ENCODE measurements at places on chromosomes 16 and 17.

GRCh38 chr16:441447-441846 lies 16.0 kb downstream of the RAB11FIP3 start:
- H3K36me3 ChIP-seq = no peaks in the 10 kb centered on the region
- H3K4me1 ChIP-seq = no peaks in the 10 kb centered on the region
- H3K27ac ChIP-seq = no peak overlapping the region
- DNase-seq = no peak

DNA sequence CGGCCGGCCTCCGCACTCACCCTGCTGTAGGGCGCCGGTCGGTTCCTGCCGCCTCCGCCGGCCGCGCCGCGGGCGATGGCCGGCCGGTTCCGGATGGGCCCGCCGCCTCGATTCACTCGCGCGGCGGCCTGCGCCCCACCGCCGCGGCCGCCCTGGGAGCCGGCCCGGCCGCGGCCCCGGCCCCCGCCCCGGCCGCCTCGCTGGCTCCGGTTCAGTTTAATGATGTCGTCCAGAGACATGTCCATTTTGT lies 158 bp downstream of the ALYREF start:
- H3K27me3 ChIP-seq = no peaks in the 10 kb centered on the region
- peaks cover 27% of the 10 kb centered on the region for H3K4me1 ChIP-seq
- peak overlapping the region; percentile 96 for H3K27ac ChIP-seq
- DNase-seq = no peak

DNA sequence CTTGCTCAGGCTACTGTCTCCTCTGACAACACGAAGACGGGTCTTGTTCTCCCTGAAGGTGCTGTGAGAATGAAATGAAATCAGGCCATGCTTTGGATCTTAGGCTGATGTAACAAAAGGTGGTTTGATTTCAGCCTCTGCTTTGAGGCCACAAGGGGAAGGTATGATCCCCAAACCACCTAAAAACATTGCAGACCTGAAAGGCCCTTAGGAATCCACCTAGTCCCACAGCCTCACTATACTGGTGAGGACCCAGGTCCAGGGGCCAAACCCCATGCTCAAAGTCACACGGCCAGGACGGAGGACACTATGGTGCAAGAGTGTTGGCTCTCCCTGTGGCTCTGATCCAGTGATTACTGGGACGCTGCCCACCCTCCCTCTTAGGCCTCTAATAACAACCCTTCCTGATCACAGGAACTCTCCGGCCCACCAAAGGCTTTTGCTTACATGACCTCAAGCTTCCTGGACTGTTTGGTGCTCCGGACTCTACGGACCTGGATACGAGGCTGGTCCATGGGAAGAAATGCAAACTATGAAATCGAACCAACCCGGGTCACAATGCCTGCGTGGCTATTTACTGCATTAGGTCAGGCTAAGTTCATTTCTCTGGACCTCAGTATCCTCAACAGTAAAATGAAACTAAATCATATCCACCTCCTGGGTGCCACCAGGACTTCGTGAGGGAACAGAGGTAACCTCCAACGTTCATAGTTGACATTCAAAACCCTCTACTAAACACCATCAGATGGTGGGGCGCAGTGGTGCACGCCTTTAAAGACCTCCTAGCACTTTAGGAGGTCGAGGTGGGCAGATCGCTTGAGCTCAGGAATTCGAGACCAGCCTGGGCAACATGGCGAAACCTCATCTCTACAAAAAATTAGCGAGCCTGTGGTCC lies 1.5 kb downstream of the TRIM25 start:
- no peaks in the 10 kb centered on the region for H3K27me3 ChIP-seq
- no peak overlapping the region for H3K27ac ChIP-seq
- DNase-seq = peak; percentile 36
- H3K4me3 ChIP-seq = peak overlapping the region; percentile 81
- H3K4me1 ChIP-seq = peaks cover 37% of the 10 kb centered on the region
- H3K36me3 ChIP-seq = peaks cover 13% of the 10 kb centered on the region

- H3K4me3 ChIP-seq = no peak overlapping the region
- H3K27ac ChIP-seq = no peak overlapping the region
- H3K27me3 ChIP-seq = no peaks in the 10 kb centered on the region
- H3K4me1 ChIP-seq = peaks cover 19% of the 10 kb centered on the region
- no peak for DNase-seq
- H3K36me3 ChIP-seq = no peaks in the 10 kb centered on the region
Measured at GRCh38 chr17:1707107-1707506, 3.1 kb downstream of the TLCD2 start.

DNA sequence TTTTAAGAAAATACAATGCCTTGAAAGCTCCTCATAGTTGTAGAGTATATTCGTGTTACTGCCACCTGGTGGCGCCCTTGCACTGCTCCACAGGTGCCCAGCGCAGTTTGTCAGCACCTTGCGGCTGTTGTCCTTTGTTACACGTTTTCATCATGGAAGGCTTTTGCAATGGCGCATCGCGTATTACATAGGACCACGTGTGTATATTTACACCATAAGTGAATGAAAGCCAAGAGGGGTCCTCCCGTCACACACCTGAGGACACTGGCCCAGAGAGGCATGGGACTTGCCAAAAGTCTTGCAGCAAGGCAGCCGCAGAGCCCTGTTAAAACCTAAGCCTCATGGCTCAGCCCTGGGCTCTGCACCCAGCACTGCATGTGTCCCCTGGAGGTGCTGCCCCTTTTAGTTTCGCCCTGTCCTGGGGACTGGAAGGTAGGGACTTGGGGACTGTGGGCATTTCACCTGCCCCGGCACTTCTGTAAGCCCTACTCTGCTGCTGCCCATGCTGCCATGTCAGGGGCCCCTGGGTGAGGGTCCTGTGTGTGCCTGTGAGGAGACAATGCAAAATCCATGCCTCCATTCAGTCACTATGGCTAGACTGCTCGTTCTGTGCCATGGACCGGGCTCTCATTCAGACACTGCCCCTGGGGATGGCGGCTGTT lies 24.3 kb downstream of the POLR3E start:
- no peak overlapping the region for H3K4me3 ChIP-seq
- peak; percentile 50 for DNase-seq
- peaks cover 4% of the 10 kb centered on the region for H3K36me3 ChIP-seq
- no peaks in the 10 kb centered on the region for H3K27me3 ChIP-seq

DNA sequence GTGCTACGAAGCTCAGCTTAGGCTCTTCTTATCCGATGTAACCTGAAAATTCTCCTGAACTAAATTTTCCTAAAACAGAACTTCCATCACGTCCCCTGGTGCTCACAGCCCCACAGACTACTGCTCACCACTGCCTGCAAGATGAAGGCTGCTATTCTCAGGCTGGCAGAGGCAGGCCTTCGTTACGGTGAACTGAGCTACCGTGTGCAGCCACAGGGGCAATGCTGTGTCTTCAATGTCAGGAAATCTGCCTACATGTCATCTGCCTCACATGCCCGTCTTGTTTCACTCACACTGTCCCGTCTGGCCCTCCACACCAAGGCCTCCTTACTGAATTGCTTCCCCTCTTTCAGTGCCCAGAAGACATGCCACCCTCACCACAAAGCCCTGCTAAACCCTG lies 15.9 kb downstream of the EMC8 start:
- no peaks in the 10 kb centered on the region for H3K27me3 ChIP-seq
- no peak overlapping the region for H3K4me3 ChIP-seq
- no peak overlapping the region for H3K27ac ChIP-seq
- H3K4me1 ChIP-seq = no peaks in the 10 kb centered on the region

DNA sequence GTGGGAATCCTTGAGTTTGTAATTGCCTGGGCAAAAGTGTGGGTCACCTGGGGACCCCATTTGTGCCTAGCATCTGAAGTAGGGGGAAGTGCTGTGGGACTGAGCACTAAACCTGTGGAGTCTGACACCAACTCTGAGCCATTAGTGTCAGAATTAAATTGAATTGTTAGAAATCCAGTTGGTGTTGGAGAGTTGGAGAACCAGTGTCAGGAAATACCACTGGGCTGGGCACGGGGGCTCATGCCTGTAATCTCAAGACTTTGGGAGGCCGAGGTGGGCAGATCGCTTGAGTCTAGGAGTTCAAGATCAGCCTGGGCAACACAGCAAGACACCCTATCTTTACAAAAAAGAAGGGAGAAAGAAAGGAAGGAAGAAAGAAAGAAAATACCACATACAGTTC lies 67.5 kb upstream of the BRD7 start:
- H3K4me3 ChIP-seq = no peak overlapping the region
- H3K27ac ChIP-seq = no peak overlapping the region
- DNase-seq = no peak
- H3K27me3 ChIP-seq = no peaks in the 10 kb centered on the region

- DNase-seq = no peak
- no peaks in the 10 kb centered on the region for H3K27me3 ChIP-seq
- H3K27ac ChIP-seq = no peak overlapping the region
Measured at GRCh38 chr17:57271821-57272220, 15.5 kb downstream of the MSI2 start.

DNA sequence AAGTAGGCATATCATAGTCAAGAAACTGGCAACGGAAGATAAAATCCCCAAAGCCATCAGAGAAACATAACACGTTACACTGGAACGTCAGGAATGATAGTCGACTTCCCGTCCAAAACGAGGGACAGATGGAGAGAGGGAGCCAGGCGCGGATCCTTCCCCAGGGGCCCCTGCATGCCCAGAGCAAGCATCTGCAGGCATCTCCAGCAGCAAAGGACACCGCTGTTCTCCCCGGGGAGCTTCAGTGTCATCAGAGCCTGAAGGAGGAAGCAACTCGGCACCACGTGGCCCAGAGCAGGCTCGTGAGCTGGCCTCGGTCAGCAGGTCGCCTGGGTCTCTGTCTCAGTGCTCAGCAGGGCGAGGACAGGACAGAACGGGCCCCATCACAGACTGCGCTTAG lies 50.1 kb downstream of the LMF1 start:
- peaks cover 15% of the 10 kb centered on the region for H3K36me3 ChIP-seq
- no peaks in the 10 kb centered on the region for H3K27me3 ChIP-seq
- H3K4me3 ChIP-seq = no peak overlapping the region

- peaks cover 57% of the 10 kb centered on the region for H3K36me3 ChIP-seq
- H3K4me1 ChIP-seq = peaks cover 5% of the 10 kb centered on the region
- H3K27ac ChIP-seq = no peak overlapping the region
- H3K4me3 ChIP-seq = no peak overlapping the region
Measured at GRCh38 chr16:70770626-70771552, 30.1 kb downstream of the VAC14 start.

GRCh38 chr16:54178478-54178976 lies 108.1 kb downstream of the IRX3 start:
- no peaks in the 10 kb centered on the region for H3K36me3 ChIP-seq
- no peaks in the 10 kb centered on the region for H3K27me3 ChIP-seq

DNA sequence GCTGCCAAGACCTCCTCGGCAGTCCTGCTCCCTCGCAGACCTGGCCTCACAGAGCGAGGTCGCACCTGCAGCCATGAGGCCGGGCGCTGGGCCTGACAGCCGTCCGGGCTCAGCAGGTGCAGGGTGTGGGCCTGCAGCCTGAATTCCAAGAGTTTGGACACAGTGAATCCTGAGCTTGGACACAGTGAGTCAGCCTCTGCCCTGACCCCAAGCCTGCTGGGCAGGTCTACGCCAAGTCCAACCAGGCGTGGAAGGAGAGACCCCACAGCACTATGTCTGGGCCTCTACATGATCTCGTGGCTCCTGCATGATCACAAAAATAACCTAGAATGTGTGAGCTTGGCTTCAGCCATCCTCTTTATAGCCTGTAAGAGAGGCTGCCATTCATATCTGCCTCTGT lies 121.0 kb downstream of the C16orf95 start:
- no peak overlapping the region for H3K27ac ChIP-seq
- no peaks in the 10 kb centered on the region for H3K36me3 ChIP-seq
- no peak overlapping the region for H3K4me3 ChIP-seq
- no peaks in the 10 kb centered on the region for H3K4me1 ChIP-seq
- no peak for DNase-seq

DNA sequence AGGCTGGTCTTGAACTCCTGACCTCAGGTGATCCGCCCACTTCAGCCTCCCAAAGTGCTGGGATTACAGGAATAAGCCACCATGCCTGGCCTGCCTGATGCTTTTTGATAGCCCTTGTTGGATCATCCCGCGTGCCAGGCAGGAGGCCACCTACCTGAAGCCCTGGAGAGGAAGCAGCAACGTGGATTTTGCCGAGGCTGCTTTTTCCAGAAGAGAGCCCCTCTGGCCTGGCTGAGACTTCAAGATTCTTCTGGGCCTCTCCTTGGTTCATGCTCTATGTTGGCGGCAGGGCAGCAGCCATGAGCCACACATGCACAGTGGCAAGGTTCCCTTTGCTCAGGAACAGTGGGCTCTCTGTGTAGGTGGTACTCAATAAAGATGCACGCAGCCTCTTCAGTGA lies 11.5 kb downstream of the KATNB1 start:
- H3K27ac ChIP-seq = no peak overlapping the region
- peaks cover 50% of the 10 kb centered on the region for H3K36me3 ChIP-seq
- H3K27me3 ChIP-seq = no peaks in the 10 kb centered on the region
- no peak for DNase-seq

GRCh38 chr17:42197564-42198156 lies 3.4 kb upstream of the GHDC start:
- H3K4me1 ChIP-seq = peaks cover 16% of the 10 kb centered on the region
- no peaks in the 10 kb centered on the region for H3K27me3 ChIP-seq
- no peak overlapping the region for H3K27ac ChIP-seq

DNA sequence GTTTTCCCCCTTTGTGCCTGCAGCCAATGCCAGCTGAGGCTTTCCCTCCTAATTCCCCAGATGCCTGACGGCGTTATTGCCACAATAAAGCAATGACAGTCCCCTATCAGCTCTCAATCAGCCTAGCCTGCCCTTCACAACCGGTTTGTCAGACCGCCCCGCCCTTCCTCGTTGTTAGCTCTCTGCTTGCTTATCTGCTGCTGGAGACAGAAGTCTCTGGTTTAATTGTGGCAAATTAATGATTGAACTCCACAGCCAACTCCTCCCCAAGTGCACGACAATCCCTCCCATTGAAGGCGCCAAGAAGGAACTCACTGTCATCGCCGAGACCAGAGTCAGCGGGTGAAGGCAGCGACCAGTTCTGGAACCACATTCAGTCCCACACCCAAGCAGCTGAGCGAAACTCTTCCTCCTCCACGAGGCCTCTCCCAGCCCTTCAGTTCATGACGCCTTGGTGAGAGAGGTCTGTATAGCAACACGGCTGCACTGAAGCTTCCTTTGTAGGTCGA lies 474.4 kb downstream of the SLC39A11 start:
- peaks cover 57% of the 10 kb centered on the region for H3K27me3 ChIP-seq
- no peak overlapping the region for H3K27ac ChIP-seq
- no peaks in the 10 kb centered on the region for H3K4me1 ChIP-seq
- DNase-seq = no peak
- no peak overlapping the region for H3K4me3 ChIP-seq
- no peaks in the 10 kb centered on the region for H3K36me3 ChIP-seq

- no peak overlapping the region for H3K4me3 ChIP-seq
- H3K27me3 ChIP-seq = peaks cover 8% of the 10 kb centered on the region
- no peaks in the 10 kb centered on the region for H3K36me3 ChIP-seq
- H3K4me1 ChIP-seq = no peaks in the 10 kb centered on the region
- DNase-seq = no peak
- no peak overlapping the region for H3K27ac ChIP-seq
Measured at GRCh38 chr16:77335652-77336234, 99.1 kb downstream of the ADAMTS18 start.

All from heart right ventricle (tissue), 16 donors.